SHP77 (cell line): ENCODE measurements at places on chromosomes 11 and 22.
A peak's percentile ranks its signal among the peaks of the same experiment; 100 is the strongest.

- DNase-seq = no peak
Observed at GRCh38 chr22:42470366-42471082, 38.3 kb upstream of the NFAM1 start.

GRCh38 chr11:116062490-116063171, 558.4 kb upstream of the CADM1 start:
- DNase-seq = peak; percentile 92

DNA sequence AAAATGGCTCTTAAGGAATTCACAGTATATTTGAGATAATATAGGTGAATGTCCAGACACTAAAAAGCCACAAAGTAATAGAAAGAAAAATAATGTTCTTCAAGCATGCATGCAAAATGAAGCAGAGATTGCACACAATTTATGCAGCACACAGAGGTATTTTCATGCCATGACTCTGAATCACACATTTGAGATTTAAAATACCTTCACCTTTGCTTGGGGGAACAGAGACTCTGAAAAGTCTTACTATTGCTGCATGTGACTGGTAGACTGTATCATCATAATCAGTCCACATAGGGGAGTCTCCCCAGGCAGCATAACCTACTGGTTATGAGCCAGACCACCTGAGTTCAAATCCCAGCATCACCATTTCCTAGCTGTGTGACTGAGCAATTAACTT, 96.2 kb downstream of the RCN1 start:
- DNase-seq = no peak

- no peak for DNase-seq
Observed at GRCh38 chr11:75201771-75202170, 38.8 kb upstream of the TPBGL start.

DNA sequence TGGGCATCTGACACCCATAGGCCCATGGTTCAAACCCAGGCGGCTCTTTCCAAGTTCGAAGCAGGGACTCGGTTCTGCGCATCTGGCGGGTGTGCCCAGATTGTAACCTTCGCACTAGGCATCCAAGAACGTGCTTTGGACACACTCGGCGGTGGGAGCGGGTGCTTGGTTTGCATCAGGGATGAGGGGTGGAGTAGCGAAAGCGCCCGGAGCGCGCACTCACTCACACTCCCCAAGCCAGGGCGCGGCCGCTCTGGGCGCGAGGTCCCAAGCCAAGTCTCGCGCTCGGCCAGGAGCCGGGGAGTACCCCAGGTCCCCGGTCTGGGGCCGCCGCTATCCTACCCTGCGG, 243 bp upstream of the SYT9 start:
- DNase-seq = no peak

- no peak for DNase-seq
Observed at GRCh38 chr22:46752286-46752987, 10.0 kb upstream of the TBC1D22A start.

DNA sequence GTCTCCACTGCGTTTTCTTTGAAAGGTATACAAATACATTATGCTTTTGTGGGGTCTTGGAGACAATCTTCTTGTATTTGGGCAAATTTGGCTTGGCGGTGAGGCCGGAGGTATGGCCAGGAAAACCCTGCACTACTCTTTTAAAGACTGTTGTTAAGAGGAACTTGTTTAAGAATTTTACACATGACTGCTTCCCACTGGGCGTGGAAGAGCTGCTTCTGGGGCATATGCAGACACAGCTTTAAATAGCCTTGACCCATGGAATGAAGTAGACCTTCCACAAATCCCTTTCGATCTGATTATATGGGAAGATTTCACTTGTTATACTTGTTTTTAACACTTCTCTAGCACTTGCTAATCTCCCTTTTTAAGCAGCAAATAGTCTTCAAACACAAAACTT, 453.6 kb downstream of the MN1 start:
- no peak for DNase-seq

GRCh38 chr11:63165706-63166310, 21.8 kb upstream of the SLC22A24 start:
- no peak for DNase-seq

- DNase-seq = no peak
Observed at GRCh38 chr11:78727816-78728215, 153.2 kb upstream of the NARS2 start.

DNA sequence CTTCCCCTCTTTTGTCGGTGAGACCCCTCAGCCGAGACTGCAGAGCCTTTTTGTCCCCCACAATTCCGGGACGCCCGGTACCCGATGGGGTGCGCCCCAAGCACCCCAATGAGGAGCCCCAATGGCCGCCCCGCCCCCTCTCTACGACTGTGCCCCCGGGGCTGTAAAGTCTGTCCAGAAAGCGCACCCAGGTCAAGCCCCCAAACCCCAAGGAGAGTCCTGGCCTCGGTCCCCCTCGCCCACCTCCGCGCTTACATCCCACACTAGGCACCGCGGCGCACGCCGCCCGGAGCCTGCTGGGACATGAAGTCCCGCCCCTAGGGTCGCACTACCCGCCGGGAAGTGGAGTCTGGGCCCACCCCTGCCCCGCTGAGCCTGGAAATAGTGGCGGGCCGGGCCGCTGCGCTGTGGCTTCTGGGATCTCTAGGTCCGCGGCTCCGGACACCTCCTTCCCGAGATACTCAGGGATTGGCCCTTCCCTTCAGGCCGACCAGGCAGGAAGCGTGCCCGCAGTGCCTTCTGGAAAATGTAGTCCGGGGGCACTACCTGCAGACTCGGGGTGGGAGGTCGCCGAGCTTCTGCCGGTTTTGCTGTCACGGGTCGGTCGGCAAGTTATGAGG, at the start of gene MEN1:
Gene MEN1, minus strand, starts transcription at position 281 of the 620 bp plus-strand sequence. CDS start 442 bp downstream, outside the sequence.
- DNase-seq = peak; percentile 96

DNA sequence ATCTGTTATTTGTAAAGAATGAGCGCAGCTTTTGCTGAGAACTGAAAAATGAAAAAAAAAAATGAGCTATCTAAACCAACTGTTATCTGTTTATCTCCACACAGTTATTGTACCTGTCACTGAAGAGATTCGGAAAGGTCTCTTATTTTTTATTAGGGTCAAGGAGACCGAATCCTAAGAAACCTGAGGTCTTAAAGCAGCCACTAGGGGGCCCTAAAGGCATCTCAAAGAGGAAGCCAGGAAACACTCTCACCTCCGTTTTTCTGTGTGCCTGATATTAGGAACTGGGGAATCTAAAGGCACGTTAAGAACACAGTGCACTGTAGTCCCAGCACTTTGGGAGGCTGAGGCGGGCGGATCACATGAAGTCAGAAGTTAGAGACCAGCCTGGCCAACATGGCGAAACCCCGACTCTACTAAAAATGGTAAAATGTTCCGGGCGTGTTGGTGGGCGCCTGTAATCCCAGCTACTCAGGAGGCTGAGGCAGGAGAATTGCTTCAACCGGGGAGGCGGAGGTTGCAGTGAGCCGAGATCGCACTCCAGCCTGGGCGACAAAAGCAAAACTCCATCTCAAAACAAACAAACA, 3.5 kb upstream of the LARGE1 start:
- DNase-seq = peak; percentile 82

GRCh38 chr11:27976262-27976661, 131.7 kb downstream of the KIF18A start:
- no peak for DNase-seq

DNA sequence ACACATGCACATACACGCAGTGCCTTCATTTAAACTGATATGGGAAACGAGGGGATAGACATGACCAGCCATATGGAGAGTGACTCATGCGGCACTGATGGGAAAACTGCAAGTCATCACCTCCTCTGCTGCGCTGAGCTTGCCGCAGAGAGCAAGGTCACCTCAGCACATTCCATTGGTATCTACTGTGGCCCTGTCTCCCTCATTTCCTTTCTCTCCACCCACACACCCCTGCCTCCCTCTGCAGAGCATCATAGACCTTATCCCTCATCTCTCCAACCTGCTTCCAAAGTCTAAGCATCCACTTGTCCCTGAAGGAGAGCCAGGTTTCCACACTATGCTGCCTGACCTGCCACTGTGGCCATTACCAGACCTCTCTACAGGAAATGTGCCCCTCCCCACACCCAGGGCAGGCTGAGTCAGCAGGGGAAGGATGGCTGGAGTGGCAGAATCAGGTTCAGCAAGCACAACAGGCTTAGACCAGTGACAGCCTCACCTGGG, 116.9 kb upstream of the SNX19 start:
- DNase-seq = peak; percentile 5

DNA sequence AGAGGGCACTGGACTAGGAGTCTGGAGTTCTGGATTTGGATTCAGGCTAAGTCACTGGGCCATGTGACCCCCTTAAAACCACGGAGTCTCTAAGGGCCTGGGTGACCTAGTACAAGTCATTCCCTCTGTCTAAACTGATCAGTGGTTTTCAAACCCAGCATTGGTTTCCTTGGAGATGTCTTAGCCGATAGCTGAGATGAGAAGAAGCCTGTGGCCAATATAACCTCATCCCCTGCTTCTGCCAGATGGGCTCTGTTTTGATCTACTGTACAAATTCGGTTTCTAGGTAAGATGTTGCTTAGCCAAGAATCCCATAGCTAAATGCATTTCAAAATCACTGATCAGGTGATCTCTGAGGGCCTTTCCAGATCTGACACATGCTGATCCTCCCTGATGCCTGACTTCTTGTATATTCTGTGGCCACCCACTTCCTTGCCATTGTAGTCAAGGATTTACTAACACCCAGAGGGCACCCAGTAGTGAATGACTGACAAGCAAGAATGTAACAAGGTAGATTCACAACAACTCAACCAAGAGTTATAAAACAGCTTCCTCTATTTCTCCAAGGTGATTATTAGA, 53.1 kb downstream of the GALNT18 start:
- DNase-seq = no peak

DNA sequence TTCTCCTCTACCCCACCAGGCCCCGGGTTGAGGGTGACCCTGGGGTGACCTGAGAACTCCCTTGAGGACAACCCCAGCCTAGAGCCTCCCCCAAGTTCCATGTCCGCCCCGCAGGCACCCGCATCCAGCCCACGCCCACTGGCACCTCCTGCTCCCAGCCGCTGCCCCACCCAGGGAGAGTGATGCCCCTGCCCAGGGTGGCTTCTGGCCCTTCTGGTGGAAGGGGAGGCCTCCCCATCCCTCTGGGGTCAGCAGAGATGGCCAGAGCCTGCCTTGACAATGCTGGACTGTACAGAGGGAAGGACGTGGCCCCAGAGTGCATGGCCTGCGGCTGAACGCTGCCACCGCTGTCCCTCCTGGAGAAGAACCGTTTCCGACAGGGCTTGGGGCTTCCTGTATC, 1.1 kb upstream of the TH start:
- DNase-seq = no peak

DNA sequence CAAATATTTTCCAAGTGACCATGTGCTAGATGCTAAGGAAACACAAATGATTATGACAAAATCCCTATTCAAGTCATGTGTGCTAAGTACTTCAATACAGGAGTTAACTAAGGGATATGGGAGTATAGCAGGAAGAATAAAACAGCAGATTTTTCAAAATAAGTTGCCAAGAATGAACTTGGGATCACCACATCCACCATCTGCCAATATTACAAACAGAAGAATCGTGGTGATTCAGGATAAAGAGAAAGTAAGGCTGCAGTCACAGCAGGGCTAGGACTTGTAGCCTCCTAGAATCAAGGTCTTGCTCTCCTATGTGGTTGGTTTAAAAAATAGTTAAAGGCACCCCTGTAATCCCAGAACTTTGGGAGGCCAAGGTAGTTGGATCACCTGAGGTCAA, 34.3 kb downstream of the MRTFA start:
- no peak for DNase-seq

DNA sequence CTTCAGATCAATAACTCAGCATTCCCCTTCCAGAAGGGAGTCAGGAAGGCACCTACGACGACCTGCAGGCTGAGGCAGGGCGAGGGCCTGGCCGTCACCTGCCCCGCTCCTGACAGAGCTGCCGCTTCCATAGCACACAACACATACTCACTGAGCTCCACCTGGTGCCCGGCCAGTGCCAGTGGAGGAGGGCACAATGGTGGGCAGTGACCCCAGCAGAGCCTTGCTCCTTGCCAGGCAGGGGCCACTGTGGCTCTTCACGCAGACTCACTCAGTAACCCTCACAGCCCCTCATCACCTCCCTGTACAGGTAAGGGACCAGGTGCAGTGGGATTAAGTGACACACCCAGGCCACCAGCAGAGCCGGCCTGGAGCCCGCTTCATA, 24.6 kb downstream of the LRFN4 start:
- peak; percentile 64 for DNase-seq
